DMS 273 treated with DMSO at 0.1 percent for 48 hours (cell line): ENCODE measurements at places on chromosomes 6 and 20.

- peak; percentile 52 for DNase-seq
These were observed 16.2 kb upstream of the UBR2 start for GRCh38 chr6:42547407-42548329.

DNA sequence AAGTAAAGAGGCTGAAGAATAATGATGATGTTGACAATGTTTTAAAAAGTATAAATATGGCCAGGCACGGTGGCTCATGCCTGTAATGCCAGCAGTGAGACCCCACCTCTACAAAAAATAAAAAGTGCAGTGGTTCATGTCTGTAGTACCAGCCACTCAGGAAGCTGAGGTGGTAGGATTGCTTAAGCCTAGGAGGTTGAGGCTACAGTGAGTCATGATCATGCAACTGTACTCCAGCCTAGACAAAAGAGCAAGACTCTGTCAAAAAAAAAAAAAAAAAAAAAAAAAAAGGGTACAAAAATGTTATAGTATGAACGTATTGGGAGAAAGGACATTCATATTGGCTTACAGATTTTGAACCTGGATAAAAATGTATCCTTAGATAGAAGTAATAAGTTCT is 543.1 kb upstream of the IRAK1BP1 start:
- no peak for DNase-seq

GRCh38 chr6:166910601-166911000 is 45.7 kb downstream of the RNASET2 start:
- DNase-seq = no peak

DNA sequence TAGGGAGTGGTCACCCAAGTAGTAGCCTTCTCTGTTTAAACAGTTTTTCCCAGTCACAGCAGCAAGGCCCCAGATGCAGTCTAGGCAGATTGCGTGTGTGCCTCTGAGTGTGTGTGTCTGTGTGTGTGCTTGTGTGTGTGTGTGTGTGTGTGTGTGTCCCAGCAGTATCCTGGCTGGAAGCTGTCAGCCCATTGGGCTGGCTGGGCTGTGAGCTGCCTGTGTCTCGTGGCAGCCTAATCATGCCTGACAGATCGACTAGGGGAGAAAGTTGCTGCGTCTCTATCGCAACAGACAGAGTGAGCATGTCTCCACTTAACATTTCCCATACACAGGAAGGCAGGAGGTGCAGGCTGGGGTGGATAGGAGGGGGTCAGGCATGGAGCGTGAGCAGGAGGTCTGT is 42.9 kb upstream of the LRFN2 start:
- no peak for DNase-seq

DNA sequence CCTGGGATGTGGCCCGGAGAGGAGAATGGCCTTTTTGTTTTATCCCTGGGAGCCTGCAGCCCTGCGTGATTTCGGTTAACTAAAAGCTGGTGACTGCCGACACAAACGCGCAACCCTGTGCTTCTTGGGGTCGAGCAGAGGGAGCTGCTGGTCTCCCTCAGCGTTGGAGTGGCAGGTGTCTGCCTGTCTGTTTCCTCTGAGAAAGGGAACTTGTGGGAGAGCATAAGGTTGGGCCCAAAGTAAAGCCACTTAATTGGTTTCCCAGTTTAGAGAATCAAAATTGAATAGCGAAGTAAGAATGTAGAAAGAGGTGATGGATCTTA is 500 bp downstream of the LTV1 start:
- no peak for DNase-seq
